ENCODE measurements at places on chromosomes 3 and 15.

DNA sequence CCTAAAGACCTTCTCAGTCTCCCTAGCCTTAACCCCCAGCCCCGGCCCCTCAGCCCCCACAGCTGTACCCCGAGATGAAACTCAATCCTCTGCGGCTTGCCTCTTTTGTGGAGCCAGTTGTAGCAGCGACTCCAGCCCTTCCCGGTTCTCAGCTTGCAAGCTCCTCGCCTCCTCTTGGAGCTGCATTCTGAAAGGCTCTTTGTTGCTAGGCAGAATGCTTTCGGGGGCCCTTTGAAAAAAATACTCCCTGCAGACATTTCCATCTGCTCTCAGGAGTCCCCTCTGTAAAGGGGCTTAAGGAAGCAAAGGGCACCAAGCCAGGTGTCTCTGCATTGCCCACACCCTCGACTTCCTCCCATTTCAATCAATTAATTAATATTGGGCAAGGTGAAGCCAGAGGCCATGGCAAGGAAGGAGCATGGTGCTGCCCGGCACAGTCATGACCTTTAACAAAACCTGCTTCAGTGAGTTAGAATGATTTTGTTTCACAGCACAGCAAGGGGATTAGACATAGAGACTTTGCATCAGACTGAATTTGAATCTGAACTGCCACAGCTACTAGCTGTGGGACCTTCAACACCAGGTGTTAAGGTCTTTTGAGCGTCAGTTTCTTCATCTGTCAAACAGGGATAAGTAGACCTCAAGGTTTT, 65.5 kb downstream of the SRGAP3 start:
- DNase-seq, result no peak

GRCh38 chr3:55486101-55486856, 827 bp downstream of the WNT5A start:
- DNase-seq, result no peak

- peak; percentile 38 for DNase-seq
Measured at GRCh38 chr15:69713726-69714559, 261.3 kb downstream of the RPLP1 start.

DNA sequence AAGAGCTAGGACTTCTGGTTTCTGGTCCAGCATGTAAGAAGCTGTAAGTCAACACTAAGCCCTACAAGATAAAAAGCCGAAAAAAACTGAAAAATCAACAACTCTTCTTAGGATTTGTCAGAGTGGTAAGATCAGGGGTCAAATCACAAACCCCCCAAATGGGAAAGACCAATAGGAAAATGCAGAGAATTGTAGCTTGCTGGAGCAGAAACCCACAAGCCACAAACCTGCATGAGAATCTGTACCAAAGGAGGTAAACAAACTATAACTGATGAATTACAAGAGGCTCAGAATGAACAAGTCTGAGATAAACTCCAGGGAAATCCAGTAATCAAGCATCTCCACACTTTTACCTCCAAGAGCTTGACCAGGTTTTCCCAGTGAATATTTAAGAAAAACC, 36.0 kb downstream of the RFX7 start:
- no peak for DNase-seq

GRCh38 chr3:31918179-31919150, 62.6 kb downstream of the OSBPL10 start:
- DNase-seq, result no peak

DNA sequence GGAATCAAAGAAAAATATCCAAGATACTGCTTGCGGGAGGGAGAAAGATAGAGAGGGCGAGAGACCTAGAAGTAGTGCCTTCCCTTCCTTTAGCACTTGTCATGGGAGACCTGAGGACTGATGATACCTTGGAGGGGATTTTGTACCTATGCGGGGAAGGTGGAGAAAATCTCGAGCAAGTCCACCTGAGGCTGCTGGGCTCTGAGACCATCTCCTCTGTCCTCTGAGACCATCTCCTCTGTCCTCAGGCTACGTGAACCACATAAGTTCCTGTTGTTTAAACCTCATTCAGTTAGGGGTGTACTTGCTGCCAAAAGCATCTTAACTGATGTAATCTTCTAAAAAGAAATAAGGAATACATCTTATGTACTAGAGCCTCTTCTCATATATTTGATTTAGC, 164.9 kb downstream of the NR2F2 start:
- no peak for DNase-seq

GRCh38 chr15:51830276-51830806, 888 bp downstream of the TMOD3 start:
- DNase-seq, result no peak

GRCh38 chr3:121411523-121411922, 134.3 kb downstream of the POLQ start:
- no peak for DNase-seq

GRCh38 chr3:180329187-180329586, 272.8 kb upstream of the TTC14 start:
- no peak for DNase-seq

GRCh38 chr3:189404024-189404423, 227.2 kb upstream of the TP63 start:
- no peak for DNase-seq

DNA sequence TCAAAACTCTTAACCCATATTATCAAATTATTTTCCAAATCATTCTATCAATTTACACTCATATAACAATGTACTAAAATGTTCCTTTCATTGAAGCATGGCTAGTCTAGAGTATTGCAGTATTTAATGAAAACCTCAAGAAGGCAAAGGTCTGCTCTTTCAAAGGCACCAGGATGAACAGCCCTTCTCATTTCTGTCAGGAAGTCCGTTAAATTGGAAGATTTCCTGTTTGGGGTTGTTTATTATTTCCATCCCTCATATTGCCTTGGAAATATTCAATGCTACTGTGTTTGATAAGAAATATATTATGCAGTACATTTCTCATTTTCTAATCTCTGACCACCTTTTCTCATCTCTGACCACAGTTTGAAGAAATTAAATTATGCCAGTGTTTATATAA, 25.1 kb downstream of the ACKR4 start:
- no peak for DNase-seq

DNA sequence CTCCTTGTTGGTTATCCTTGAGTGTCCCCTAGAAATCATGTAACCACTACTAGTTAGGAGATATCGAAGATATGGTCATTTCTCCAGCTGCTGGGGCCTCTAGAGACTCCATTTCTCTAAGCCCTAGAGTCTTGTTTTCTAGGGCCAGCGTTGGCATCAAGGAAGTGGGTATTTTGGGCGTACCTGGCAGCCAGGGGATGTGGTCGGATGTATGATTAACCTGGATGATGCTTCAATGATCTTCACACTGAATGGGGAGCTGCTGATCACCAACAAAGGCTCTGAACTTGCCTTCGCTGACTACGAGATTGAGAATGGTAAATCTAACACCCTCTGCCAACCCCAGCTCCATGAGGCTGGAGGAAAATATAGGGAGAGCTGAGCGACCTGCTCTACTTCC, 325.5 kb downstream of the RYR3 start:
- DNase-seq, result no peak

DNA sequence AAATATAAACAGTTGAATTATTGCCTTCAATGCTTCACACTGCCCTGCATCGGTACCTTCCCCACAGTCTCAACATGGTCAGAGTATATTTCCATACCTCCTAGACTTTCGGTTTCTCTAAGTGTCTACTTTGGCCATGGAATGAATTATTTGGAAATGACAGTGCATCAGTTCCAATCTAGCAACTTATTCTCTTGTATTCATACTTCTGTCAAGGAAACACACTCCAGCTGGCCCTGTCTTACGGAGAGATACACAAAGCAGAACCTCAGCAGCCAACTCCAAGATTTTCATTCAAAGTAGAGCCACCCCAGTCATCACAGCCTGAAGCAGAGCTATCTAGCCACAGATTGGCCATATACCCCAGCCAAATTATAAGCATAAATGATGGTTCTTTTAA, 518.4 kb upstream of the UBE2E2 start:
- no peak for DNase-seq

DNA sequence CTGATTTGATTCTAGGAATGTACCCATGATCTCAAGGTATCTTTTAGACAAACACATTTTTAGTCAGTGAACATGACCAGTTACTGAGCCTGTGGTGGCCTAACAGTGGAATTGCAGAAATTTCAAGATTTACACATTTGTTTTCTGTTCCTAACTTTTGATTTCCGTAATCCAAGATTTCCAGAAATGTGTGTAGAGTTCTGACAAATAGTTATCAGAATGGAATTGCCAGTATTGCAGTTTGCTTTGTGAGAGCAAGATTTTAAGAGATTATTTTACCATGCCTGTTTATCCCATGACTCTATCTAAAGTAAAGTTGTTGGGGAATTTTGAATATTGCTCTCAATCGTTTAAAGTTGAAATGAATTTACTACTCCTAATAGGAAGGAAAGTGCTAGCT, 11.7 kb upstream of the UTS2B start:
- DNase-seq, result no peak

DNA sequence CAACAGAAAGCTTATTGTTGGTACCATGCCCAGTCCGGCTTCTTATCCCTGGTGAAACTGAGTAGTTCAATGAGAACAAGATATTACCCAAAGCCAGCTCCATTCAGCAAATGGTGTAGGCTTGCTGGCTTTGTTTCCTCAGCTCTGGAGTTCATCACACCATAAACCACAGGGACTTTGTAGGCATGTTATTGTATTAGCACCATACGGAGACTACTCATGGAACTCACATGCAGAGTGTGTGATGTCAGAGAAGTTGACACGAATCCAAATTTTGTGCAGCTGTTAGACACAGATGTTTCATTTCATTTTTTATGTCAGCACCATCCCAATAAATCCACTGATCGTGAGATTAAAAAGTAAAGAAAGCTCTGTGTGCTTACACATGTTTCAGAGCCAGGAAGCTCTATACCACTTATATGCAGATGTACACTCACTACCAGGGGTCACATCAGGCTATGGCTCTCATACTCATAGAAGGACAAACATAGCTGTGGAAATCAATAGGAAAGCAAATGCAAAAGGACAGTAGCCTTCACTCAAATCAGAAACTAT, 63.4 kb upstream of the LEKR1 start:
- DNase-seq, result no peak

GRCh38 chr3:177680472-177680821, 483.2 kb upstream of the TBL1XR1 start:
- DNase-seq, result no peak

DNA sequence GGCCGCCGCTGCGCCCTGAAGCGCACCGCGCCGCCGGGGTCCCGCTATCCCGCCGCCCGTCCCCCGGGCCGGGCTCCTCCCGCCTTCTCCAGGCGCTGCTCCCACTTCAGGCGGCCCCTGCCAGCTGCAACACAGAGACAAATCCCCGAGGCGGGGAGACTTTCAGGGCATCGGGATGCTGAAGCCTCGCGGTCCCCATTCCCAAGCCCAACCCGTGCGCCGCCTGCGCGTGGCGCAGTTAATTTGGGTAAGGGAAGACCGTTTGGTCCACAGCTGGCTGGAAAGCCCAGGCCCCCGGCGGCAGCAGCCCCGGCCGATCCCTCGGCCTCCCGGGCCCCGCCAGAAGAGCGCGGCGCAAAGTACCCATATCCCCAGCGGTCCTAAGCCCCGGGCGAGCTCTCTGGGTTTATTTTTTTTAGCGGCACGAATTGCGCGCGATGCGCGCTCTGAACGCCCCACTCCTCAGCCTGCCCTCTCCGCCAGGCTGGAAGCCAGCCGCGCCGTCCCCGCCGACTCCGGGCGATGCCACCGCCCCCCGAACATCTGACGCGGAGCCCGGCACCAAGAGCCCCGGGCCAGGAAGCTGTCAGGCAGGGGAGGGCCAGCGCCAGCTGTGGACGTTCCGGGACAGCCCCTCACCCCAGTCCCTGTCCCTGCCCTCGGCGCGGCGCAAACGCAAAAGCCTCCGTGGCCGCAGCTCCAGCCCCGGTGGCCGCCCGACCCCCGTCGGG, 517 bp downstream of the FBN1 start:
- no peak for DNase-seq

- DNase-seq, result no peak
Measured at GRCh38 chr3:12991481-12991837, 81.8 kb downstream of the IQSEC1 start.

DNA sequence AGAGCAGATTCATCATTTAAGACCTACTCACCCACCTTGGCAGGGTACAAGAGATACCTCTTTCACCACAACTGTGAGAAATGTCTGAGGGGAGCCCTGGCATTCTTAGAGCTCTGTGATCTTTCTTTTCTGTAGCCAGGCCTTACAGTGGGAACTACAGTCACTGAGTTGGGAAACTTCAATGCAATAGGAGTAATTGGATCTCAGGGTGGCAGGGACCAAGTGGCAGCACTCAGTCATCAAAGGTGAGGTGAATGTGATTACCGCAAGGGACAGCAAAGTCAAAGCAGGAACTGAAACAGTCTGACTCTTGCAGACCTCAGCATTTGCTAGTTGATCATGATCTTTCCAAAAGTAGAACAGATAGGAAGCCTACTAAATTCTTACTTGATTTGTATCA, 7.2 kb upstream of the MCF2L2 start:
- DNase-seq, result no peak

DNA sequence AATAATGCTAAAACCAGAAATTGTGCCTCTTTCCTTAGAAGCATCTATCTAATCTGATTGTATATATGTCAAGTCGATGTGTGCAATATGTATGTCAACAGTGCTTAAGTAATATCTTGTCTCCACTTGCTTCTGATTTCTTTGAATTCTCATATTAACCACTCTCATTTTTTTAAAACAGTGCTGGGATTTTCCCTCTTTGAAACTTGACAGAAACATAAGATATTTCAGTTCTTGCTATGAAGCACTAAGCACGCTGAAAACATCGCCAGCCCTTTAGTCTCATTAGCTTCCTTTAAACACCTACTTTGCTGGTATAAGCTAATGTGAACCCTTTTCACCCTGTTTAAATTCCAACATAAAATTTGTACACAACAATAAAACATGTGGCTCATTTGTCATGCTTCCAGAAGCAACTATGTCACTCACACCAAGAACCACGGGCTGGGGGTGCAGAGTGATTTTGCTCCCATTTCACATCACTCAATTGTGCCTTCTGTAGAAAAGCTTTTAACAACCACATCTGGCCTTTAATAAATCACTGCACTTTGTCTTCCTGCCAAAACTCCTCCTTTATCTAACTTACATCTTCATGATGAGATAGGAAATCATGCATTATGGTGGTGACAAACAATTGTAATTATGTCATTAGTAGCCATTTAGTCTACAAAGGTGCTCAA, 185.2 kb downstream of the FOXP1 start:
- DNase-seq, result no peak

DNA sequence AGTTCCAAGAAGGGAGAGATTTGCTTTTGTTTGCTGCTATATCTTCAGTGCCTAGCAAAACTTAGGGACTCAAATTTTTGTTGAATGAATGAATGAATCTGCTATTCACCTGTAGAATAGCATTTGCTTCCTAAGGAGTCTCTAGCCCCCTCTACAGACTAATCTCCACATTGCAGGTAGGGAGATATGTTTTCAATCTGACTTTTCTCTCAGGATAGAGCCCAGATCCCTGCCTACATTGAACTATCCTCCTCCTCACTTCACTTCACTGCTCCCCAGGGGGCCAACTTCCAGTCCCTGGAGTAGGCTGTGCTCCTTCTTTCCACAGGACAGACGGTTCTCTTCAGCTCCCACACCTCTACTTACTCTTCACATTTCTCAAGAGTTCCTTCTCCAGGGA, 81.9 kb upstream of the PTX3 start:
- no peak for DNase-seq

GRCh38 chr15:63889831-63890230, 56.1 kb upstream of the HERC1 start:
- no peak for DNase-seq
